ENCODE measurements at places on chromosomes 5 and 9.
A peak's percentile ranks its signal among the peaks of the same experiment; 100 is the strongest.

- DNase-seq: no peak
Measured at GRCh38 chr5:16862777-16863176, 73.3 kb downstream of the MYO10 start.

GRCh38 chr9:71326360-71326759, 204.9 kb upstream of the TRPM3 start:
- no peak for DNase-seq

DNA sequence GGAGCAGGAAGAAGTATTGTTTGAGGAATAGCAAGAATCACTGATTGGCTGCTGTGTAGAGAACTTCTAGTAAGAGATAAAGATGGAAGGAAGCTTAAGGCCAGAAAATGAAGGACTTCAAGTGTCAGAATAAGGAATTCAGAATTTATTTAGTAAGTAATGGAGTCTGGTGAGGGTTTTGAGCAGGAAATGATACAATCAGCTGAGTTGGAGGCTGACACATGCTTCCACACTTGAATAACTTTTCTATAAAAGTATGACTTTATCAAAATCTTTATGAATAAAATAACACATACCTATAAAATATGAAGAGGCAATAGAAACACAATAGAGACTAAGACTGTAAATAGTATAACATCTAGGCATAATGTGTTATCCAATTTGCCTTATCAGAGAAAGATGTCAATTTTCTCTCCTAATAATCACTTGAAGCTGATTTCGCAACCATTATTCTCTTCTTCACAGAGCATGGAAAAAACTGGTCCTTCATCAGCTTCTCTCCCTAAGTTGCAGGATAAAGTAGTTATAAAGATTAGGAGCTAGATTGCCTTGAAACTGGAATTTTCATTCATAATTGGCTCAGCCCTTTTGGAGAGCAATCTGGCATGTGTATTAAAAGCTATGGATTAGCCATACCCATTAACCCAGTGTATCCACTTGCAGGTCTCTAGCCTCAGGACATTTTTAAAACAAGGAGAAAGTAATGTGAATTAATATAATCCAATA, 143.4 kb downstream of the ZNF608 start:
- peak; percentile 17 for DNase-seq

DNA sequence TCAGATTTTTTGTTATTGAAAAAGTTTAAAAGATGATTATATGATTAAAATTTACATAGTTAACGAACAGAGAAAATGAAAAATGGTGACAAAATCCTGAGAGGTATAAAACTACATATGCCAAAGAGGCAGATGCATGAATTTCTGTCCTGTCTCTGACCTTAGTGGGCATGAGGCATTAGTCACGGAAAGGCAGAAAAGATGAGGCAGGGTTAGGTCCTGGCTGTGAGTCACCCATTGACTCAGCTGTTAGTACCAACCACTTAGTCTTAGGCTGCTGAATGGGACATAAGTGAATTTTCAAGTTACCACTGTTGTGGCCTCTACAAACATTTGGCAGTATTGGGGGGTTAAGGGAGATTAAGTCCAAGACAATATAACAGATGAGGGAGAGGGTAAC, 33.1 kb downstream of the RASA1 start:
- DNase-seq: peak; percentile 80

DNA sequence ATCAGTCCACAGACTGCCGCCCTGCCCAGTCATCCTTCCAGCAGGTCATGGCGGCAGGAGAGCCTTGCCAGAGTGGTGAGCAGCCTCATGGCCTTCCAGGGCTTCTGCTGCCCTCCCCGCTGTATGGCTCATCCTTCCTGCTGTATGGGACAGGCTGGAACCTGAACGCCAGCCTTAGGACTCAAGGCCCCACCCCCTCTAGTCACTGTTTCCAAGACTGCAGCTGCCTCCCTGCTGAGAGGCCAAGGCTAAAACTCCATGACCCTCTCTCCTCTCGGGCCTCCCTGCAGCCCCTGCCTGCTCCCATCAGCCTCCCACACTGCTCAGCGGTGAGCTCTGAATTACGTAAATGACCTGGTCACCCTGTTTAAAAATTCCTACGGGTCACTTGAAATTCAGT, 227.5 kb downstream of the AGTPBP1 start:
- no peak for DNase-seq

DNA sequence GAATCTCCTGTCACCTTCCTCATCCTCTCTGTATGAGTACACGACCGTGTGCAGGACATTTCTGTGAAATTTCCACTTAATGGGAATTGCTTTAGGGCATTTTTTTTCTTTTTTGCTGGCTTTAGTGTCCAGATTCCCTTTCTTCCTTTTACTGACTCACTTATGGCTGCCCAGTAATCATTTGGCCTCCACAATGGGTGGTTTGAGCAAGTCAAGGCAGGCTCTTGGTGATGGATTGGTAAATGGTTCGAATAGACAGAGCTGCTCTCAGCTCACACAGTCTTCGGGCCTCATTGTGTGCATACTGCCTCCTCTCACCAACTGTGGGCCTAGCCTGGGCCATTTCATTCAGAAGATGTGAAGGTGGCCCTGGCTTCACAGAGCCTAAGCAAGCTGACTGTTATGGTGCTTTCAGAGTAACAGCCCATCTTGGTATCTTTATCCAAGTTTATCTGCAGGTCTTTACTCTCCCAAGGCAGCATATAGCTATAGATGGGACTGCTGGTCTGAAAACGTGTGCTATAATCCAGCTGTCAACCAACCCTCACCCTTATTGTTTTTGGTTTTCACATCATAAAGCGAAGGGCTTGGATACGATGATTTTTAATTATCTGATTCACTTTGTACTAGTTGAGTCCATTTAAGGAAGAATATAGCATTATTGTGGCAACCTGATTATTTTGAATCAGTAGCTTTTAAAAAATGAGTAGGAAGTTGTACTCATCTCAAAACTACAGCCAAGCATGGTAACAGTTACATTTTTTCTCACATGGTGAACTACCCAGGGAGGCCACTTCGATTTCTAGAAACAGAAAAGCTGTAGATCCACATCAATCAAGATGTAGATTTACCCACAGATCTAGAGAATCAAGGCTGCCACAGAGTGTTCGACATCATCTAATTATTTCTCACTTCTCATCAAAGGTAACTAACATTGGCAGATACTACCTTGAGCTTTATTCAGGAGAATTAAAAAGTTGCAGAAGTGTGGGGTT, 50.4 kb upstream of the CKMT2 start:
- no peak for DNase-seq

DNA sequence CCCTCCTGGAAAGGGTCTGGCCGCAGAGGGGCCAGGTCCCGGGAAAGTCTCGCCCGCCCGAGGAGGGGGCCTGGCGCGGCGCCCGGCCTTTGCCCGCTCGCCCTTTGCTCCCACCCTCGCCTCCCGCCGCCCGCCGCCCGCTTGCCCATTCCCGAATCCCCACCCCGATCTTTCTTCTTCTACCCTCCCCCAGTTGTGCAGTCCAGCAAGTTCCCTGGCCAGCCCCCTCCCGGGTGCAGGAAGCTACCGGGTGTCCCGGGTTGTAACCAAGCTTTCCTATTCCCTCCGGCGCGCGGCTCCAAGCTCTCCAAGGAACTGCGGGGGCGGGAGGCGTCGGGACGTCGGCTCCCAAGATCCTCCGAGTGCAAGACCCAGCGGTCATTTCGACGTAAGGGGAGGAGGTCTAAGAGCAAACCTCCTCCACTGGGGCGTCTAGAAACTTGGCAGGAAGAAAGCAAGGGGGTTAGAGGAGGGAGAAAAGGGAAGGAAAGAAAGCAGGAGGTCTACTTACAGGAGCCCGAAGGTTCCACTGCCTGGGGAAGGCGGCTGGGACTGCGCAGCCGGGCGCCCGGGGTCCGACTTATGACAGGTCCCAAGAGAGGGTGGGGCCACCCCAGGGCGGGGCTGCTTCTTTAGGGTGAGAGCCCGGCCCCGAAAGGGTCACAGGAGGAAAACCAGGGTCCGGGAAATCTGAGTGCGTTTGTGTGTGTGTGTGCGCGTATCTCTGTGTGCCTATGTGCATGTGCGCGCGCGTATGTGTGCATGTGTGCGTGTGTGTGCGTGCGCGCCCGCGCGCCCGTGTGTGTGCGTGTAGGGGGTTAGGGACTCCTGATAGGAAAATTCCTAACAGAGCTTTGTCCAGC, at the start of gene PTGR1:
PTGR1 (minus strand) TSS at position 556 of the 863 bp plus-strand sequence. CDS start 2,225 bp downstream, outside the sequence.
- peak; percentile 74 for DNase-seq

GRCh38 chr5:5658889-5659465, 236.5 kb downstream of the ICE1 start:
- DNase-seq: no peak

DNA sequence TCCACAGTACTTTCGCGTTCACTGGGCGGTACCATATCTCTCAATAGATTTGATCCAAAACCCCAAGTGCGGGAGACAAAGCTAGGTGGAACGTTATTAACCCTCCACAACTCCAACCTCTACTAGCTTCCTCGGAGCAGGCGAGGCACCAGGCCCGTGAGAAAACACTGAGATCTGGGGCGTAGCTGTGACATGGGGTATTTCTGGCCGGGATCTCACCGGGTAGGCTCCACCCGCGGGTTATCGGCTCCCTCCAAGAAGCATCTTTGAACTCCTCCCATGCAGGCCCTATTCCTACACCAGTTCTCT, 350 bp upstream of the SLC25A46 start:
- DNase-seq: no peak

- peak; percentile 23 for DNase-seq
Measured at GRCh38 chr5:923281-923873, 30.7 kb downstream of the TRIP13 start.

DNA sequence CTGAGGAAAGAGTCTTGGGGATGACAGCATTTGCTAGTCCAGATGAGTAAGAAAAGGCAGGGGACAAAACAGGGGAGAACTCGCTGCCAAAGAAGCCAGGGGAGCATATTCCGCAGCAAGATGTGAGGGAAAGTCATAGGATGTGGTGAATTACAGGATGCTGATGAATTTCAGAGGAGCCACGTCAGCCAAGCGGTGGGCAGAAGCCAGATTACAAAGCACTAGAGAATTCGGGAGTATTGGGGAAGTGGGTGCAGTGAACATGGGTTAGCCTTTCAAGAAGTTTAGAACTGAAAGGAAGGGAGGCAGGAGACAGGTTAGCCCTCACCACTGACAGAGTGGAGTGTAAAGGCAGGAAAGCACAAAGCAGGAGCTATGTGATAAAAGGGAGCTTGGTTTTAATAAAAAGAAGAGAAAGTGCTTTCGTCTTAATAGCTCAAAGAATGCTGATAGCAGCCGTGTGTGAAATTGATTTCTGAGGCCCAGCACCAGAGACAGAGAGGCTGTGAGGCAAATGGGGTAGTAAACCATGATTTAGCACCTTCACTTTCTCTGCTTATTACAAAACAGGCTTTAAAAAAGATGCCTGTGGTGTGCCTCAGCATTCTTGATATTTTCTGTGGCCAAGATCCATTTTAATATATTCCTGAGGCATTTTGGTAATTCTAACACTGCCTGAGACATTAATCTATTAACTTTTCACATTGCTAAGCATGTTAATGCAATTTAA, 16.9 kb downstream of the ADAMTSL1 start:
- peak; percentile 95 for DNase-seq

GRCh38 chr9:35906923-35907699, 1.1 kb downstream of the HRCT1 start:
- peak; percentile 40 for DNase-seq

DNA sequence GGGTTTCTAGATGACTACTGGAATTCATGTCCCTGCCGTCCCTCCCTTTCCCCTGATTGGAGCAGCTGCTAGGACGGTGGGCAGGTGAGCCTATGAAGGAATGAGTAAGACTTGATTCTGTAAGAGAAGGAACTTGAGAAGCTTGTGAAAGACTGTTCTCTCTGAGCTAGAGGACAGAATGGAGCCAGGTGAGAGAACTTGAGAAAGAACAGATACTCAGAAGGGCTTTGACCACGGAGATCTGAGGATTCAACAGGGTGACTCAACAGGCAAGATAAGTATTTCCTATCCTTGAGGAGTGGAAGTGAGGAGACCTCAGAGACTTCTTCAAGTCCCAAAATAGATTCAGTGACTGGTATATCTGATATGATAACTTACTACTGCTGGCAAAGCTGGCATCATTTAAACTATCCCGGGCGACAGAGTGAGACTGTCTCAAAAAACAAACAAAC, 41.9 kb downstream of the HSDL2 start:
- no peak for DNase-seq

- DNase-seq: no peak
Measured at GRCh38 chr5:111998871-111999270, 241.9 kb upstream of the NREP start.

- DNase-seq: no peak
Measured at GRCh38 chr9:103680581-103680980, 413.5 kb upstream of the SMC2 start.

GRCh38 chr9:131068076-131068816, 28.1 kb upstream of the AIF1L start:
- no peak for DNase-seq

GRCh38 chr9:115777610-115778009, 376.0 kb upstream of the PAPPA start:
- no peak for DNase-seq

DNA sequence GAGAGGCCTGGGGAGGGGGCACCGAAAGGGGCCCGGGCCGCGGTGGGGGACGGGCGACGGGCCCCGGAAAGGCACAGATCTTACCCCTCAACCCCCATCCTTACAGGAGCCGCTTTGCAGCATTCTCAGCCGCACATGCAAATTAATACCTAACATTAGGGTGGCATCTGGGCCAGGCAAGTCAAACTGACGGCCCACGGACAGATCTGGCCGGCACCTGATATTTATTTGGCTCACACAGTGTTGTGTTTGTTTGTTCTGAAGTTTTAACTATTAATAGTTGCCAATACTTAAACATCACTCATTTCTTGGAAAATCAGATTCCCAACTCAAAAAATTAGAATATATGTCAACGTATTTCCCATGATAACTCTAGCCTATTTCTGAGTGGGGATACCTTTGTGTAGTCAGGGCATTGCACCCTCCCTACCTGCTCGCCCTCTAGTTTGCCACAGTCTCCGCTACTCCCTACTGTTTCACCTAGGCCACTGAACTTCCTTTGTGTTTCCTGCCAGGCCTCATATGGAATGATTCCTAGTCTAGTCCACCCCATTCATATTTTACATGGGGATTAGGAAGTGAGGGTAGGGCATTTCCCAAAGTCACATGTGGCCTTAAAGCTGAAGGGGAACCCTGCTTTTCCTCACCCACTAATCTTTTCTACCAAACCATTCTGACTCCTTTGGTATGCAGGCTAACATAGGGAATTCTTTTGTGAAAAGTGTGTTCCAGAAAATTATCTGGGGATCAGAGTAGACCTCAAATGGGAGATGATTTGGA, 71.9 kb upstream of the LARP1 start:
- DNase-seq: no peak

GRCh38 chr9:91746357-91746756, 203.7 kb downstream of the ROR2 start:
- DNase-seq: no peak

GRCh38 chr9:111812337-111812736, 17.6 kb upstream of the SHOC1 start:
- no peak for DNase-seq

GRCh38 chr5:23684103-23684502, 176.7 kb downstream of the PRDM9 start:
- DNase-seq: no peak

Measured in kidney glomerular epithelial cell (primary cell).